ENCODE measurements at places on chromosomes 11 and 22.
A peak's percentile ranks its signal among the peaks of the same experiment; 100 is the strongest.

GRCh38 chr22:17921871-17922821, 102.2 kb downstream of the MICAL3 start:
- no peak for DNase-seq

DNA sequence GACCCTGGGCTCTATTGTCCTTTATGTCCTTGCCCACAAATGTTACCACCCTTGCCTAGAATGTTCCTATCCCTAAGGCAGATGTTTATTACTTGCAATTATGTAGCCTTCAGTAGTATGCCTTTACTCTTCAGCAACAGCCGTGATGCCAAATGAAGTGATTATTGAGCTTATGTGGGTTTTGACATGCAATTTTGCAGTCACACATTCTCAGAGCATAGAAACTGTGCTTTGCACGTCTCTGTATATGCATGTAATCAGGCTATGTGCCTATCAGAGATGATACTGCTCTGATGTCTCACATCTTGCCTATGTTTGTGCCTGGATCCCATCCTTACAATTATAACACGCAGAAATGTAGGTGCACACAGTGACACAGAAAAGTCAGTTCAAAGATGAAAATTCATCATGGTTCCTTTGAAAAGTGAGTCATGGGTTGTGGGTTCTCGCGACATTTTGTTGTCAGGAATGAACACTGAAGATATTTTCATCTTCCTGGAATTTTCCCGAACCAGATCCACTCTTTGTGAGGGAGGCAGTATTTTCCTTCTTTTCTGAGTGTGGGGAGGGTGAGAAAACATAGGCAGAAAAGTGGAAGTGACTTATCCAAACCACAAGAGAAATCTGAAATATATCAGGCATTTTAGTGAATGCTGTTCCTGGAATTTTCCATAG, 81.1 kb downstream of the BMAL1 start:
- DNase-seq: no peak

DNA sequence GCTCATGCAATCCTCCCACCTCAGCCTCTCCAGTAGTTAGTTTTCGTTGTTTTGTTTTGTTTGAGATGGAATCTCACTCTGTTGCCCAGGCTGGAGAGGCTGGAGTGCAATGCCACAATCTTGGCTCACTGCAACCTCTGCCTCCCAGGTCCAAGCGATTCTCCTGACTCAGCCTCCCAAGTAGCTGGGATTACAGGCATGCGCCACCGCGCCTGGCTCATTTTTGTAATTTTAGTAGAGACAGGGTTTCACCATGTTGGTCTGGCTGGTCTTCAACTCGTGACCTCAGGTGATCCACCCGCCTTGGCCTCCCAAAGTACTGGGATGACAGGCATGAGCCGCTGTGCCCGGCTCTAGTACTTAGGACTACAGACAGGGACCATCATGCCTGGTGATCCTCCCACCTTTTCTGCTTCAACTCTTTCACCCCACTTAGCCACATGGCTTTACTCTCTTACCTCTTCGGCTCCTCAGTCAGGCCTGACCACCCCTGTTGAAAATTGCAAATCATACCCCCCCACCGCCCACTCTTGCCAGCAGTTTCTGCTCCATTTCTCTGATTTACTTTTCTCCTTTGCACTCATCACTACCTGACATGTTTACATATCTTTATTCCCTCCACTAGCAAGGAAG, 157.1 kb upstream of the GRK3 start:
- DNase-seq: no peak

DNA sequence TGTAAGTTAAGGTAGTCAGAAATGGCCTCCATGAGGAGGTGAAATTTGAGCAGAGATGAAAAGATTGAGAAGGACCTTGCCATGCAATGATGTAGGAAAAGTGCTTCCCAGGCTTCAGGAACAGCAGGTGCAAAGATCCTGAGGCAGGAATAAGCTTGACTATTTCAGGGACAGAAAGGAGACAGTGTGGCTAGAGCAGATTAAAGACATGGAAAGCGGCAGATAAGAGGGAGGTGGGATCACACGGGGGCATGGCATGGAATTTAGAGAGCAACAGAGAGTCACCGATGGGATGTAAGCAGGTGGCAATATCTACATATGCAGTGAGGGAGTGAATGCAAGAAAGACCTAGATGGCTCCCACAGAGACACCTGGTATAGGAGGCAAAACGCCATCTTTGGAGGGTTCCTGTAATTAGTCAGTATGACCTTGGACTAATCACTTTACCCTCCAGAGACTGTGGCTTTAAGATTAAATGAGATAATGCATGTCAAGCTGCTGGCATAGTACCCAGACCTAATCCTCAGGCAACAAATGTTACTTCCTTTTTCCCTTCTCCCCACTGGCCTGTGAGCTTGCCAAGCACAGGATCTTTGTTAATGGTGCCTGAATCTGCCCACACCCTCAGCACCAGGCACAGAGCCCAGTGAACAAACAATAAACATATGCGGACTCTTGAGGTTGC, 24.6 kb upstream of the ACER3 start:
- no peak for DNase-seq

- no peak for DNase-seq
Measured at GRCh38 chr11:119664063-119664572, 64.9 kb downstream of the NECTIN1 start.

DNA sequence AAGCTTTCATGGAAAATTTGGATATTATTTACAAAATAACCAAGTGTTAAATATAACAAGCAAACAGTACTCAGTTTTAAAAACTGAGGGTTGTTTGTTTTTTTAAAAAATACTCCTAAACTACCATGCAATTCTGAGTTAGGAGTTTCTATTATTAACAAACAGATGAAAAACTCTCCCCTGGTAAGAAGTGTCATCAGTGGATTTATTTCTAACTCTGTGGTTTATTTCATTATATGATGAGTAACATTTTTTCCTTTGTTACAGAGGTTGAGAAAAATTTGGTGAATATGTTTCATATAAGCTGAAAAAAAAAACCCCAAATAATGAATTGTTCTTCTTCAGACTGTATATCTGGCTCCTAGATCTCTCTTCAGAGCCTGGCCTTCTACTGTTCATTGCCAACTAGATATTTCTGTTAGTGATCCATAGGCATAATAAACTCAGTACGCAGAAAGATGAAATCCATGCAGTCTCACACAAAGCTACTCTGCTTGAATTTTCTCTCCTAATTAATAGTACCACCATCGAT, 29.4 kb upstream of the PDE3B start:
- DNase-seq: no peak

GRCh38 chr11:36132940-36133339, 156.3 kb downstream of the COMMD9 start:
- DNase-seq: no peak

DNA sequence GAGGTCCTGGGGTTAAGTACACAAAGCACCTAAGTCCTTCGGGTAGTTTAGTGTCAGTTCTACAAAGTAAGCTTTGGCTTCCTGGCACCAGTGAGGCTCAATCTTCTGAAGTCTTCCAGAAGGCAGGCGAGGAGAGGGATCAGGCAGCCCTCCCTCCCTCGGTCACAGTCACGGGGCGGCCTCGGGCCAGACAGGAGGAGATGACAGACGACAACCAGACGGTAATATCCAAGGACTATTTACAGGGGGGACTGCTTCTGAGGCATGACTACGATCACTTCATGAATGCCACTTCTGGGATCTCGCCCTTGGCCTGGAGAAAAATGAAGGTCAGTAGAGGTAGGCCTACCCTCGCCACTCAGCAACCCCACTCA, 383 bp upstream of the TMEM223 start:
- no peak for DNase-seq

GRCh38 chr22:47534804-47535410, 772.5 kb downstream of the TBC1D22A start:
- no peak for DNase-seq

GRCh38 chr11:590997-591396, 14.7 kb downstream of the PHRF1 start:
- DNase-seq: no peak

DNA sequence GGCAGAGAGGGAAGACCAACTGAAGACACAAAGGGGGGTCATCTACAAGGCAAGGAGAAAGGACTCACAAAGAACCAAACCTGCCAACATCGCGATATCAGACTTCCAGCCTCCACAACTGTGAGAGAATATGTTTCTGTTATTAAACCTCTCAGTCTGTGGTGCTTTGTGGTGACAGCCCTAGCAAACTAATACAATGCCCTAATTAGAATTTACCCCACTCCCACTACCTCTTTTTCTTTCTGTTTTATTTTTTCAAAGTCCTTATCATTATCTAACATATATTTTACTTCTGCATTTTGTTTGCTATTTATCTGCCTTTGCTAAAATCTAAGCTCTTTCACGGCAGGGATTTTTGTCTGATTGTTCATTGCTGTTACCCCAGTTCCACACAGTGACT, 2.5 kb upstream of the OR52D1 start:
- no peak for DNase-seq

DNA sequence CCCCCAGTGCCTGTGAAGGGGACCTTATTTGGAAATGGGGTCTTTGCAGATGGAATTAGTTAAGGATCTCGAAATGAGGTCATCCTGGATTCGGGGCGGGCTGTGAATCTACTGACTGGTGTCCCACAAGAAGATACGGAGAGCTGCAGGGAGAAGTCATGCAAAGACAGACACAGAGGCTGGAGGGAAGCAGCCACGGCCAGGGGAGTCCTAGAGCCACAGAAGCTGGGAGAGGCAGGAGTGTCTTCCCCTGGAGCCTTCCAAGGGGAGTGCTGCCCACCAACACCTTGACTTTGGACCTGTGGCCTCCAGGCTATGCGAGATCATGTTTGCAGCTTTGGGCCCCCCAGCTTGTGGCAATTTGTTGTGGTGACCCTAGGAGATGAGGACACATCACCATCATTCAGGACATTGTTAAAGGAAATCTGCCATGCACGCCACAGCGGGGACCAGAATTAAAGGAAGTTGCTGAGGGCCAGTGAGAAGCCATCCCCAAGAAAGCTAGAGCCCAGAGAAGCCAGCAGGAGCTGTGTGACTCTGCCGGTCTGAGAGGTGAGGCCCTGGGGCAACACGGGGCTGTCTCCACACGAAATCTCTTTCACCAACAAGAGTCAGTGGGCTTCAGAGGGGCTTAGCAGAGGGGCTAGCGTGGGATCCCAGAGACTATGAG, 434.7 kb downstream of the BRD1 start:
- no peak for DNase-seq

GRCh38 chr22:50530877-50531545, 1.2 kb upstream of the TYMP start:
- peak; percentile 75 for DNase-seq

GRCh38 chr11:11044137-11044855, 186.4 kb upstream of the ZBED5 start:
- no peak for DNase-seq

- DNase-seq: no peak
Measured at GRCh38 chr11:11481371-11481770, 128.3 kb upstream of the CSNK2A3 start.

- no peak for DNase-seq
Measured at GRCh38 chr22:47593291-47593690, 830.8 kb downstream of the TBC1D22A start.

GRCh38 chr11:40405614-40406013, 1053.8 kb downstream of the LRRC4C start:
- no peak for DNase-seq

- no peak for DNase-seq
Measured at GRCh38 chr11:64796757-64797541, 6.1 kb downstream of the MAP4K2 start.

- no peak for DNase-seq
Measured at GRCh38 chr11:19751055-19751454, 38.4 kb downstream of the NAV2 start.

GRCh38 chr11:44808053-44808753, 81.4 kb downstream of the TSPAN18 start:
- no peak for DNase-seq

DNA sequence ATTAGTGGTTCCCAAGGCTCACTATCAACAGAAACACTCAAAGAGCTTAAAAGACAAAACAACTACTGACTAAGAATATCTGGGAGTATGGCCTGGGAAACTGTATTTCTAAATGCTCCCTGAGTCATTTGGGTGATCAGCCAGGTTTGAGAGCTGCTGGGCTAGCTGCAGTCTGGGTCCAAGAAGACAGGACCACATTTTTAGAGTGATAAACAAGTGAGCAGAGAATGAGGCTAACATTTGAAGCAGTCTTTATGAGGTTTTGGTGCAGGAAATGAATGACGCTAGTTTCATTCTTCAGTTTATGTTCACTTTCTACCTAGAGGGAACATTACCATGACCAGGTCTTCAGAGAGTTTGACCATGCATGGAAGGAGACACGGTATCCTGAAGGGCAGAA, 97.7 kb downstream of the TEAD1 start:
- DNase-seq: no peak

GRCh38 chr11:107561688-107562087, 3.8 kb downstream of the ALKBH8 start:
- DNase-seq: no peak

DNA sequence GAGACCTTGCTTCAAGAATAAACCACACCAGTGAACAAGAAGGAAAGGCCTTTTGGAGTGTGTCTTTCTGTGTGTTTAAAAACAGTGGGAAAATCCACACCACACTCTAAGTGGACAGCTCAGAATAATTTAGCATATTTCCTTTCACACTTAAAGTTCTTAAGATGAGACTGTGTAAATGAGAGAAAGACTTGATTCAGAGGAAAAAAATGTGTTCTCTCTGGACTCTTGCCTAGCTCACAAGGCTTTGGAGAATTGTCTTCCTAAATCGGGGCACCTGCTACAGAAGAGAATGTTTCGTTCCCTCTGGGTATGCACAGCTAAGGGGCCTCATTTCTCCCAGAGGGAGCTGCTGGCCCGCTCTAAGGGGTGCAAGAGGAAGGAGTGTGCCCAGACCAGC, 28.4 kb upstream of the CRTAM start:
- DNase-seq: no peak

GRCh38 chr11:118135051-118135795, 17.4 kb downstream of the SCN4B start:
- DNase-seq: no peak

GRCh38 chr11:78248903-78249302, 60.2 kb downstream of the USP35 start:
- DNase-seq: no peak

DNA sequence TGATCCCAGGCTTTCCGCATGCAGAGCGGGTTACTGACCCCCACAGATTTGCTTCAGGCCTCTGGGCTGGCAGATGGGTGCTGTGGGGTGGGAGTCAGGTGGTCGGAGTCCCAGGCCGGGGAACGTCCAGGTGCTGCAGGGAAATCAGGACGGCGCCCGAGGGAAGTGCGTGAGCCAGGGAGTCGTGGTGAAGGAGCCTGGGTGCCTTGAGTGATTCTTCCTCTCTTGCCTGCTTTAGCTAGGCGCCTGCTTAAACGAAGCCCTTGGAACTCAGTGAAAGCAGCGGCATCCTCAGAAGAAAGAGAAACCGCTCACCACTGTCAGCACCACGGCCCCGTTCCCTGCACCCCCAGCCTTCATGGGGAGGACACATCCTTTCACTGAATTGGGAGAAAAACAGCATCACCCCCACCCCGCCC, 455.6 kb downstream of the BRD1 start:
- DNase-seq: no peak

Measured in activated T-helper 9 cell treated with anti-CD3 and anti-CD28 coated beads, Interleukin-2, amount 50 U/mL, for 16 hours (primary cell).